ENCODE measurements at places on chromosomes 1 and 21.

DNA sequence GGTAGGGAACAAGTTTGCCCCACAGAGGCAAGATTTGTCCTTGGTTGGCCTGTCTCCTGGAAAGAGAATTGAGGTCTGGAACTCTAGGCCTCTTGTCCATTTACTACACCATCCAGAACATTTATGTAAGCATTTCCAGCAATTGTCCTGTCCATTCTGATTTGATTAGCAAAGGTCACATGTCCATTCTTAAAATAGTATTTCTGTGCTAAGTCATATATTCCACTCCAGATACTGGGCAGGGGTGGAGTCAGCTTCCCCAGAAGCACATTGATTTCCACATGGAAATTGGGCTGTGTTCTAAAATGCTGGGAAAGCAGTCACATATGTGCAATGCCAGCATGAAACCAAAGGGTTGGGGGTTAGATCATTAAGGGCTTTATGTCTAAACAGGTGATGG is 21.5 kb upstream of the FMN2 start:
- no peak for DNase-seq

GRCh38 chr21:16194095-16194787 is 464.5 kb downstream of the USP25 start:
- DNase-seq, result no peak

GRCh38 chr21:31675960-31676359 is 16.5 kb downstream of the SOD1 start:
- no peak for DNase-seq

DNA sequence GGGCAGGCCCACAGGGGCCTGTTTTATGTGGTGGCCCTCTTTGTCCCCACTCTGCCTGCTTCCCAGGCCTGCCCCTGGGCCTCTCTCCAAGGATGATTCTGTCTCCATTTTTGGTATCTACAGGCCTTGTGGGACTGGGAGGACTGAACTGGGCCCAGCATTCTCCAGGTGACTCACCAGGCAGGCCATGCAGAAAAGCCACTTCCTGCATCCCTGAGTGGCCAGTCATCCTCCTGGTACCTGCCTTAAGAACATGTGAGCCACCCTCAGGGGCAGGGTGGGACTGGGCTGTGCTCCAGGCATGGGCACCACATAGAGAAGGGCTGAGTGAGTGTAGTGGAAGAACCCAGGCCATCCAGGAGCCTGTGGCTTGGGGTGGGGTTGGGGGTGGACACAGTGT is 20.0 kb upstream of the BCAR3 start:
- no peak for DNase-seq

GRCh38 chr1:173161510-173162221 is 45.5 kb downstream of the TNFSF4 start:
- DNase-seq, result no peak

GRCh38 chr1:194598098-194598497 is 1411.7 kb upstream of the B3GALT2 start:
- no peak for DNase-seq

DNA sequence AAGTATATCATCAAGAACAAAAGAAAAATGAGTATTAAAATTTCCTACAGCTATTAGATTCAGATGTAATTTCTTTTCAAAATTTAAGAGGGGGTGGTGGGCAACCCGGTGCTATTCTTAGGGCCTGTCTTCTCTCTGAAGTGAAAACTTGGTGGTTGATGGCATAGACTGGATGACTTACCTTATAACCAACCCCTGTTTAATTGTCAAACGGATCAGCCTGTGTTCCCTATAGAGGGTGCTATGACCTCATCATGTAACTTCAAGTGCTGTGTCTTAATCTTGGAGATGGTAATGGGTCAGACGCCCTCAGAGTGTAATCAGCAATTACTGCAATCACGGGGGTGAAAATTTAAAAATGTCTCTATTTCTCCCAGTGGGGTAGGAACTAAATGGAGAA is 176.2 kb downstream of the PCP4 start:
- no peak for DNase-seq

DNA sequence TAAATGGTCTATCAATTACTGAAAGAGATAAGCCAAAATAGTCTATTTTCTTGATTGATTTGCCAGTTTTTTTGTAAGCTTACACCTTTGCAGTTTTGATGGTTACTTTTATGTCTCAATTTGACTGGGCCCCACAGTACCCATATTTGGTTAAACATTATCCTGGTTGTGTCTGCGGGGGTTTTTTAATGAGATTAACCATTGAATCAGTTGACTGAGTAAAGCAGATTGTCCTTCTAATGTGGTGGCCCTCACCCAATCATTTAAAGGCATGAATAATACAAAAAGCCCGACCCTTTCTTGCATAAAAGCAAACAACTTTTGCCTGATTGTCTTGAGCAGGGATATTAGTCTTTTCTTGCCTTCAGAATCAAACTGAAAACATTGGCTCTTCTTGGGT is 650.0 kb upstream of the RGS18 start:
- no peak for DNase-seq

DNA sequence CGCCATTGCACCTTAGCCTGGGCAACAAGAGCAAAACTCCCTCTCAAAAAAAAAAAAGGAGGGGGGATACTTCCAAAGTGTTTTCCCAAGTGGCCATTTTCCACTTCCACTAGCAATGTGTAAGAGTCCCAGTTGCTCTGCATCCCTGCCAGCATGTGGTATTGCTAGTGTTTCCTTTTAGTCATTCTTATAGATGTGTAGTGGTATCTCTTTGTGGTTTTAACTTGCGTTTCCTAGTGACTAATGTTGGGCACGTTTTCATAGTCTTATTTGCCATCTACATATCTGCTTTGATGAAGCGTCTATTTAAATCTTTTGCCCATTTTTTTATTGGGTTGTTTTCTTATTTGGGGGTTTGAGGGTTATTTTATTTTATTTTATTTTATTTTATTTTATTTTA is 31.1 kb downstream of the INAVA start:
- no peak for DNase-seq

DNA sequence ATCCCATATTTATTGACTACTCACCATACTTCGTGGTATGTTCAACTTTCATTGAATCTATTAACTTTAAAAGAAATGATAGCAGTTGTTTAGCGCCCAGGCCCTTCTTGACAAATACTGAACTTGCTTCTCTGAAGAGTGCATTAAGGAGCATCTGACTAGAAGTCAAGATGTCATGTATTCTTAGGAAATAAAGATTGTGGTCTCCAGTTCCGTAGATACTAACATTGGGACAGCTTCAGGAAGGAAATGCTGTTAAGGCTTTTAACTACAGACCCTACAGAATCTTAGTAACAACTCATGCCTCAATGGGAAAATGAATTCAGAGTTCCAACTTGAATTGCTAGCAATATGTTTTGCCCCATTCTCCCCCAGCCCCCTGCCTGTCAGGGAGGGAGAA is 14.8 kb downstream of the LYST start:
- no peak for DNase-seq

- no peak for DNase-seq
These were observed 22.9 kb upstream of the LEFTY2 start for GRCh38 chr1:225963735-225964530.

DNA sequence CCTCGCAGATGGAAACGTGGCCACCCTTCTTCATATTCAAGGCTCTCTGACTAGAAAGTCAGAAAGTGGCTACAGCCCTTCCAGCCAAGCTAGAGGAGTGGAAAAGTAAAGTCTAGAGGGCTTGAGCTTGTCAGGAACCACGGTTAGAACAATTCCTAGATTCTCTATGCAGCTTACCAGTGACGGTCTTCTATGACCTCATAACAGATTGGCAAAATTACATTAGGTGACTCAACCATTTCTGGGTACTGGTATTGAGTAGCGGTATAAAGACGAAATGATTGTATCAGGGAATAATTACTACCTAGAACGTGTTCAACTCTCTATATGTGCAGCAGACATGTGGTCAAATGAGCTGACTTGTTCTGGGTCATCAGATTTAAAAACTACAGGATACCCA is 155.0 kb upstream of the RUNX1 start:
- no peak for DNase-seq

DNA sequence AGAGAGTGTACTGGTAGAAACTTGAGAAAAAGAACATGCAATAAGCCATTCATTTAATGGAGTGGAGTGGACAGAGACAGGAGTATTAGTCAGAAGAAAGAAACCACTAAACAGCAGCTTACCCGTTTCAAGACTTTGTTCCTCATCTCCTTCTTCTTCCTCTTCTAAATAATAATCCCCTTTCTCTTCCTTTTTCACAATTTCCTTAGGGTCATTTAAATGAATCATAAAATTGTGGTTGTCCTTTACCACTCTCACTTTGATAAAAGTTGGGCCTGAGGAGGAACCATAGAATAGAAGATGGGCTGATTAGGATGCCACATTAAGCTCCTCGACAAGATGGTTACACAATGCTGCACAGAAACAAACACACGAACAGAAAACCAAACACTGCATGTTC is 109.6 kb downstream of the WDR3 start:
- DNase-seq, result no peak

DNA sequence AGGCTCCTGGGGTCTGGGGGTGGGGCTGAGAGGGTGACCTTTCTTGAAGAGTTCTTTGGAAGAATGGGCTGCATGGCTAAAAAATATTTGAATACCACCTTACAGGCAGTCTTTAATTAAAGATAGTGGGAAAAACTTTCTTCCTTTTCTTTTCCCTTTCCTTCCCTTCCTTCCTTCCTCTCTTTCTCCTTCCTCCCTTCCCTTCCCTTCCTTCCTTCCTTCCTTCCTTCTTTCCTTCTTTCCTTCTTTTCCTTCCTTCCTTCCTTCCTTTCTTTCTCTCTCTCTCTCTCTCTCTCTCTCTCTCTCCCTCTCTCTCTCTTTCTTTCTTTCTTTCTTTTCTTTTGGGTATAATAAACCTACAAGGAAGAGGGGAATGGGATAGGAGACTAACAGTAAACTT is 77.8 kb upstream of the EDN2 start:
- DNase-seq, result no peak

DNA sequence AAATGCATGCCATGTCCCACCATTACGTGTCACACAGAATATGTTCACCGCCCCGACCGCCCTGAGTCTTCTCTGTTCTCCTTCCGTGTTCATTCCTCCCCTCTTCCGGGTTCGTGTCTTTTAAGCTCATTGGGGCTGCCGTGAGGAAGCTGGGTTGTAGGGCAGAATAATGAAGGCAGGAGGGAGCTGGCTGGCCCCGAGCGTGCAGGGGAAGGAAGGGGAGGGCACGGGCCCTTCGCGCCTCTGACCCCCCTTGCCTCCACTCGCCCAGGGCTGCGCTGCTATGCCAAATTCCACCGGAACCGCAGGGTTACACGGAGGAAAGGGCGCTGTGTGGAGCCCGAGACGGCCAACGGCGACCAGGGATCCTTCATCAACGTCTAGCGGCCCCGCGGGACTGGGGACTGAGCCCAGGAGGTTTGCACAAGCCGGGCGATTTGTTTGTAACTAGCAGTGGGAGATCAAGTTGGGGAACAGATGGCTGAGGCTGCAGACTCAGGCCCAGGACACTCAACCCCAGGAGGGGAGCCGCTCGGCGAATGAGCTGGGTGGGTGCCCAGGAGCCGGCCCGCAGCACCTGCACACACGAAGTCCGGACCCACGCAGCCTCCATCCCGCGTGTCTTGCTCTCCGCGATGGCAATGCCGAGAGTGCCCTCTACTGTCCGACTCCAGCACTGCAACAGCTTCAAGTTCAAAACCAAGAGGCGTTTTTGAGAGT is 16.5 kb upstream of the AGTRAP start:
- DNase-seq, result no peak

- DNase-seq, result no peak
These were observed 19.4 kb upstream of the FOXE3 start for GRCh38 chr1:47396671-47397196.

DNA sequence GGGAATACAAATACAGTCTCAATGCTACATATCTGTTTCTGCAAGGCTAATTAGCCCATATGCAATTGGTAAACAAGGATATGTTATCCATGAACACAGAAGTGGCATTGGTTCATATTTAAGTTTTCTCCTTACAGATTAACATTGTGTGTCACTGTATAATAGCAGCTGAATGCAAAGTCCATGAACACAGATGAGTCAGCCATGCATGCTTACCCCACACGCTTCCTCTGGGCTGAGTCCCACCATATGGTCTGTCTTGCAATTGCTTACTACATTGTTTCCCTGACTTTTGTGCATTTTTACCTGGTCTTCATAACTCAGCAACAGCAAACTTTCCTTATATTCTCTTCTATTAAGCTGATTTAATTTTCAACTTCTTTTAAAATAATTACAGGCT is 41.5 kb upstream of the TSNAX start:
- DNase-seq, result no peak

DNA sequence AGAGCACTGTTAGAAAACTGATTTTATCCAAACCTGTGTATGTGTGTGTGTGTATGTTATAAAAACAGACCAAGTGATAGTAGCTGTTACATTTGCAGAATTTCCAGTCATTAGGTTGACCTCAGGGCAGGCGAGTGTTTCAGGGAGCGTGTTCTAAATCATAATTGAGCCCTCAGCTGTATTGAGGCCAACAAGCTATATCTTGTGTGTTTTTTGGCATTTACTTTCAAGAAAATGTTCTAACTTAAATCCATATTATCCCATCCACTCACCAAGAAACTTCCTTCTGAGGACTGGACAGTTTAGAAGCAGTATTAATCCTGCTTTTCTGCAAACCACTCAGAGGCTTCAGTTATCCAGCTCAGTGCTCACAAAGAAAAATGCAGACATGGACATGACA is 12.0 kb downstream of the DDAH1 start:
- DNase-seq, result no peak

DNA sequence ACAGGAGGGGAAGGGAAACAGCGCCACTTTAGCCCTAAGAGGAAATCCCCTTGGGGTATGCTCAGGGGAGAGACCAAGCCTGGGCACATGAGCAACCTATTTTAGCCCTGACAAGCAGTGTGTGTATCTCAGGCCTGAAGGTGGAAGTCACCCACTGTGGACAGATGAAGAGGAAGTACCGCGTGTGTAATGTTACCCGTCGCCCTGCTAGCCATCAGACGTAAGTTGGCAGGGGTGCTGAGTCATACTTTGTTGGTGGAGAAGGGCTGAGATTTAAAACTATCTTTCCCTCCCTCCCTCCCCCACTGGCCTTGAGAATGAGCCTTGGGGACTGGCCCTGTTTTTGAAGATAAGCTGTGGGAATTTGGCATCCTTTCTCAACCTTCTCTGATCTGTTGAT is 11.2 kb downstream of the AGO1 start:
- DNase-seq, result no peak

DNA sequence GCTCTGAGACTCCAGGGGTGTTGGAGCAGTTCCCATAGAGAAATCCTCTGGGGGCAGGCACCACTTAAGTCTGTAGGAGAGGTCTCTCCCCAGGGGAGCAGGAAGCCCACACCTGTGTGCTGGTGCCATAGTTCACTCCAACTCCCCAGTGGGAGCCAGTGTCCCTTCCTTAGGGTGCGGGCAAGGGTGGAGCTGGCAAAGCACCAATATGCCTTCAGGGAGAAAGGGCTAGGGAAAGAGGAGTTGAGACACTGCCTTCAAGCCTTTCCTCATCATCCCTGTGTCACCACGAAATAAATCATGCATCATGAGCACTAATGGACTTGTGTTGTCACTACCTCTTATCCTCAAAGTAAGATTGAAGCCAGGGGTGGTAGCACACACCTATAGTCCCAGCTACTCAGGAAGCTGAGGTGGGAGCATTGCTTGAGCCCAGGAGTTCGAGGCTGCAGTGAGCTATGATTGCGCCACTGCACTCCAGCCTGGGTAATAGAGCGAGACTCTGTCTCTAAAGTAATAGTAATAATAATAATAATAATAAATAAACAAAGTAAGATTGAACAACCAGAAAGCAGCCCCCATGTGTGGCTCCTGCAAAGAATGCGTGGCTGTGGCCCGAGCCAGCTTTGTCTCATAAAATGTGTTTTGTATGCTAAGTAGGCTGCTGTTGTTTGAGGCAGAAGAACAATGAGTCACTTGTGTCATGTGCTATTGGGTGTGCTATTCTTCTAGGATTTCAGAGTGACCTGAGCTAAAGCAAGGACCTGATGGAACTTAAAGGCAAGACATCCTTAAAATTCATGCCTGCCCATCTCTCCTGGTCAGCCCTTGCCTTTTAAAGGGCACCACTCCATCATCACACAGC is 6.7 kb upstream of the TIE1 start:
- no peak for DNase-seq
